ENCODE measurements at places on chromosomes 1 and 21.

DNA sequence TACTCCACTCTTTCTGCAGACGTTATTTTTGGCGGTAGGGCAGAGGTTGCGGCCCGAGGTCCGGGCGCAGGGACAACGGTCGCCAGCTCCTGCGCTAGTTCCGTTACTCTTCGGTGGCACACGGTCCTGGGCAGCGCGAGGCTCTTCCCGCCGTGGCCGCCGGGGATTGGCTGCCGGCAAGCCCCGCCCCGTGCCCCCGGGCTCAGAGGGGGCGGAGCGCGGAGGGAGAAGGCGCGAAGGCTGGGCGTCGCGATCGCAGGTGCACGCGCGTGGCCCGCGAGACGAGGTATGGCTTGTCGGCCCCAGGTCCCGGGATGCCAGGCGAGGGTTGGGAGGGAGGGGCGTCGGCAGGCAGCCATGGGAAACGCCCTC lies 518 bp upstream of the SHE start:
- DNase-seq: no peak

- no peak for DNase-seq
These were observed 49.2 kb downstream of the VANGL1 start for GRCh38 chr1:115690972-115691371.

- DNase-seq: no peak
These were observed 59.5 kb downstream of the KCNK1 start for GRCh38 chr1:233673261-233673946.

GRCh38 chr21:32007456-32007855 lies 134.6 kb downstream of the HUNK start:
- DNase-seq: no peak

- peak; percentile 58 for DNase-seq
These were observed 8.7 kb upstream of the LGR6 start for GRCh38 chr1:202184750-202185460.

- no peak for DNase-seq
These were observed 140.8 kb downstream of the PGBD5 start for GRCh38 chr1:230285351-230285750.

DNA sequence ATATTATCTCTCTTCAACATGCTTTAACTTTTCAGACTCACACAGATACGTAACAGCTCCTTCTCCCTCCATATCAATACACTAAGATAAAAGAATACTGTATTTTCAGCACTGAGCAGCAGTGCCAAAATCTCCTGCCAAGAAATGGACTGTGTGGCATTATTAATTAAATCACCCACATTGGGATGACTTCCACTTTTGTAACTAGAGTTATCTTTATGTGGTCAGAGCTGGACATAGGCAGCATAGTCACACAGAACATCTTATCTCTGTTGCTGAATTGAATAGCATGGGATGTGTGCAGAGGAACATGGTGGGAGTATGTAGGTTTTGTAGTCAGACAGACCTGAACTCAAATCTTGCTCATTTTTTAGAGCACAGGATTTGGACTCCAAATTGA lies 41.4 kb upstream of the CACYBP start:
- no peak for DNase-seq

GRCh38 chr1:52713590-52713989 lies 12.7 kb upstream of the ZYG11B start:
- DNase-seq: no peak

GRCh38 chr1:5029136-5029535 lies 374.7 kb downstream of the AJAP1 start:
- no peak for DNase-seq

Measured in stimulated activated CD8-positive, alpha-beta memory T cell treated with anti-CD3 and anti-CD28 coated beads, Interleukin-7, amount 100 ng/mL, for 24 hours (primary cell).